Thoracic aorta (tissue), 2 donors: ENCODE measurements at places on chromosomes 5 and 9.

DNA sequence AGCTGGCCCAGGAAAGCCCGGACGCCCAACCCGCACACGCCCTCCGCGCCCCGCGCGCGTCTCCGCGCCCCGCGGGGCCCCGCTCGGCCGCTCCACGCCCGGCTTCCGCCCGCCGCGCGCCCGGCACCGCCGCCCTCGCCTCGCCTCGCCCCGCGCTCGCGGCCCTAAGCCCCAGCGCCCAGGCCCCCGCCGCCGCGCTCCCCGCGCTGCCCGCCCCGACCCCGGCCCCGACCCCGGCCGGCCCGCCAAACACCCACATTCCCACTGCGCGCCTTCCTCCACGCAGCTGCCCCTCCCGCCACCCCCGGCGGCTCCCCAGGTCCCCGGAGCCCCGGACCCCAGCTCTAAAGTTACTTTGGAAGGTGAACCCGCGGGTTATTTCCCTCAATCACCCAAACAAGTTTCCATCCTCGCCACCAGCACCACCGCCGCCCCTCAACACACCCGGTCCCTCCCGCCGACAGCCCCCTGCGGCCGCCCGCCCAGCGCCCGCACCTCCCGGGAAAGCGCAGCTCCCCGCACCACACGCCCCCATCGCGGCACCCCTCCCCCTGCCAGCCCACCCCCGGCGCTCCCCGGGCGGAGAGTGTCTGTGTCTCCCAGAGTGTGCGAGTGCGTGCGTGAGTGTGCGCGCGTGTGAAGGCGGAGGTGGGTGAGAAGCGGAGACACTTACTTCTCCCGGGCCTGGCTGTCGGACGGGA, 439 bp downstream of the SSBP2 start:
- DNase-seq: no peak

DNA sequence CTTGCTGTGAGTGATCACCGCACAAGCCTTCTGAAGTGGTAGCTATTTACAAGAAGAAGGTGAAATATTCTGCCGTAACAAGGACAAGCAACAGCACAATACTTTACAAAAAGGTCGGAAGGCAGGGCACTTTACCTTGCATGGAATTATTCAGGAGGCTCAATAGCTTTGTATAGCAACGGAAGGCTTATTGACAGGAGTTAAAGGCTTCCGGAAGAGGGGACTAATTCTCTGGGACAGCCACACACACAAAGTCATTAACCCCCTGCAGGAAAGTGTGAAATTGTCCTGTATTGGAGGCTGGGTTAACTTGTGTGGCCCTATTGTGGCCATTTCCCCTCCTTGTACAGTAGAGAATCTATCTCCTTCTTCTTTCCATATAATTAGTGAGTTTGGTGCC, 199.3 kb upstream of the SEMA6A start:
- no peak for DNase-seq

GRCh38 chr5:173029499-173029921, 26.6 kb upstream of the CREBRF start:
- DNase-seq: no peak

- no peak for DNase-seq
Observed at GRCh38 chr5:146447734-146448380, 724 bp downstream of the TCERG1 start.
